ENCODE measurements at places on chromosomes 4 and X.

DNA sequence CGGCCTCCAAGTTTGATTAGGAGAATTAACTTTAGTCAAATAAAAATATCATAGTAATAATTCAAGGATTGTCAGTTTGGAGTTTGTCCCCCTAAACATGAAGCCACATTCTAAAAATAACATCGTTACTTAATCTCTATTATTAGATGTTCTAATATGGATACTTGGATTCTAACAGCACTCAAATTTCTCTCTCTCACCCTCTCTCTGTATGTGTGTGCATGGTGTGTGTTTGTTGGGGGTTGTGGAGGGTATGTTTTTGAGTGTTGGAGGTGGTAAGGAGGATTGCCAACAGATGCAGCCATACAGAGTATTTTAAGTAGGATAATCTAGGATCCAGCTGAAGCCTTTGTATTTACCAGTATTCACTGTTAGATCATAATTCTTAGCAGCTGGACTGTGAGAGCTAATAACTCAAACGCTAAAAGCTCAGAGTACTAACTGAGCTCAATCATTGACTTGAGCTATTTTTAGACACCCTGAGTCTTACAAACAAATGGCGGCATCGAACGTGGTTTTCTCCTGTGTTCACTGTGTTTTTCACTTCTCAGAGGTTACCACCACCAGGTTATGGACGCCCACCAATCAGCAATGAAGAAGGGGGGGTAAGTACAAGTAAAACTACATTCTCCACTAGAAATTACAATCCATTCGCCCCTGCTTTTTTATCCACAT lies 8.8 kb downstream of the ENAM start:
- 0 out of 3 replicates have a peak, but pooled peaks have one; percentile 27 for ATAC-seq

DNA sequence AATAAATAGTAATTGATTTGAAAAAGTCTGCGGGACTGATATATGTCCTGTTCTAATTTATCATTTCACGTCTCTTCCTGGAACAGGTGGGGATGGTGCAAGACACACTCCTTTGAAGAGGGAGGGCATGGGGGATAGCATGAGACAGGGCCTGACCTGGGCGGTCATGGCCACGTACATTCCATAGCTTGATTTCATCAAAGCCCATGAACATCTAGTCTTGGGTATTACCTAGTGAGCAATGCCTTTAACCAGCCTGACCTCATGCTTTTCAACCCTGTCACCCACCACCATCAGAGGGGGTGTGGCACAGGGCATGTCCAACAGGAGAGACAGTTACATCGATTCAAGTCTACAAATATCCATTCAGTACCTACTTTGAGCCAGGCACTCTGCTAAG lies 52.3 kb upstream of the HOPX start:
- no peak for ATAC-seq

DNA sequence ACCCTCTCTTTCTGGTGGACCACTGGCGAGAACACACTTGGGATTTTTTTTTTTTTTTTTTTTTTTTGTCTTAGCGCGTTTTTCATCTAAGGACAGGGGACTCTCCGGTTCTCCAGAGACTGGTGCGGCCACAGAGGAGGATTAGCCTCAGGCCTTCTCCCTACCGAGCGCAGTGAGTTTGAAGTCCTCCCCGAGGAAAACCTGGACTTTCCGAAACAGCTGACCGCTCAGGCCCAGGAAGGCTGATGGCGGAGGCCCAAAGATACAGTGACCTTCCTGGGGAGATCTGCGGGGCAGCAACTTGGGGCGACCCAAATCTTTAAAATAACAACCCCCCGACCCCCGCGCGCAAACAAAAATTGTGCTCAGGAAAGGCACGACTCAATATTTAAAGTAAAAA lies 9.2 kb downstream of the NKX3-2 start:
- no peak for ATAC-seq

- peak; percentile 52 for ATAC-seq
These were observed 172.0 kb downstream of the AASDH start for GRCh38 chr4:56215141-56215783.
